ENCODE measurements at places on chromosomes 16 and 17.

DNA sequence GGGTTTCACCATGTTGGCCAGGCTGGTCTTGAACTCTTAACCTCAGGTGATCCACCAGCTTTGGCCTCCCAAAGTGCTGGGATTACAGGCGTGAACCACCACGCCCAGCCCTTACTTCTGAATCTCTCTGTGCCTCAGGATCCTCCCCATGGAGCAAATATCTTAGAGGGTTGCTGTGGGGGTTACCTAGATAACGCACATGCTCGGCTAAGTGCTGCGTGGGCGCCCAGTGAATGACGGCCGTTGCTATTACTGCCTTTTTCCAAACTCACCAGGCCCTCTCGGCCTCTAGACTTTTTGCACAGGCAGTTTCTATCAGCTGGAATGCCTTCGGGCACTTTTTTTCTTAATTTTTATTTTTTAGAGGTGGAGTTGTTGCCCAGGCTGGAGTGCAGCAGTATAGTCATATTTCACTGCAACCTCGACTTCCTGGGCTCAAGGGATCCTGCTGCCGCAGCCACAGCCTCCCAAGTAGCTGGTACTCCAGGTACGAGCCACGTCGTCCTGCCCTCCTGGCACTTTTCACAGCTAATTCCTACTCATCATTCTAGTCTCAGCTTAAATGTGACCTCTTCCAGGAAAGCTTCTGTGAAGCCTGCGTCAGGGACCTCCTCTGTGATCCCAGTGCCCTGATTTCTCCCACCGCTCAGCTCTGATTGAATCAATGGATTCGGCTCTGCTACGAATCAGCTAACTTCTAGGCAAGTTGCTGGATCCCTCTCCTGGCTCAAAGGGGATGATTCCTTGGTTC, 8.6 kb downstream of the CCDC102A start:
- DNase-seq: no peak

DNA sequence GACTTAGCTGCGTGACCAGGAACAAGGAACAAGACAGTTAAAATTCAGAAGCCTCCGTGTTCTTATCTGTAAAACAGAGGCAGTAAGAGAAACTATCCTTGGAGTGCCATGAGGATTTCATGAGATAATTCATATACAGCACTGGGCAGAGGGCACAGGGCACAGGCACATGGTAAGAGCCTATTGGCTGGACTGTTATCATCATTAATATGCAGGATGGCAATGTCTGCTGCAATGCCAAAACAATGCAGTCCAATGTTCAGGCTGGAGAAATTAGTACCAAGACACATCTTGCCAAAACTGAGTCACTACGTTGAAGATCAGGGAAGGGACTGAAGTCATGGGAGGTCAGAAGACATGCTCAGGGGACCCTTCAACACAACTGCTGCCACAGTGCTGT, 13.6 kb downstream of the CDRT4 start:
- no peak for DNase-seq

DNA sequence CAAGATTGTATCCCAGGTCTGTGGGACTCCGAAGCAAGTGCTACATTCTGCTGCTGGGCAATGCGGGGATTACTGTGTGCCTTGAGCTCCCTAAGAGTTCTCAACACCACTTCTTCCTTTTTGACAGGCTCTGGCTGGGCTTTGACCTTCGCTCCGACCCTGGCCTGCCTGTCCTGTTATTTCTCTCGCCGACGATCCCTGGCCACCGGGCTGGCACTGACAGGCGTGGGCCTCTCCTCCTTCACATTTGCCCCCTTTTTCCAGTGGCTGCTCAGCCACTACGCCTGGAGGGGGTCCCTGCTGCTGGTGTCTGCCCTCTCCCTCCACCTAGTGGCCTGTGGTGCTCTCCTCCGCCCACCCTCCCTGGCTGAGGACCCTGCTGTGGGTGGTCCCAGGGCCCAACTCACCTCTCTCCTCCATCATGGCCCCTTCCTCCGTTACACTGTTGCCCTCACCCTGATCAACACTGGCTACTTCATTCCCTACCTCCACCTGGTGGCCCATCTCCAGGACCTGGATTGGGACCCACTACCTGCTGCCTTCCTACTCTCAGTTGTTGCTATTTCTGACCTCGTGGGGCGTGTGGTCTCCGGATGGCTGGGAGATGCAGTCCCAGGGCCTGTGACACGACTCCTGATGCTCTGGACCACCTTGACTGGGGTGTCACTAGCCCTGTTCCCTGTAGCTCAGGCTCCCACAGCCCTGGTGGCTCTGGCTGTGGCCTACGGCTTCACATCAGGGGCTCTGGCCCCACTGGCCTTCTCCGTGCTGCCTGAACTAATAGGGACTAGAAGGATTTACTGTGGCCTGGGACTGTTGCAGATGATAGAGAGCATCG, 2.4 kb downstream of the SLC16A13 start:
- no peak for DNase-seq

DNA sequence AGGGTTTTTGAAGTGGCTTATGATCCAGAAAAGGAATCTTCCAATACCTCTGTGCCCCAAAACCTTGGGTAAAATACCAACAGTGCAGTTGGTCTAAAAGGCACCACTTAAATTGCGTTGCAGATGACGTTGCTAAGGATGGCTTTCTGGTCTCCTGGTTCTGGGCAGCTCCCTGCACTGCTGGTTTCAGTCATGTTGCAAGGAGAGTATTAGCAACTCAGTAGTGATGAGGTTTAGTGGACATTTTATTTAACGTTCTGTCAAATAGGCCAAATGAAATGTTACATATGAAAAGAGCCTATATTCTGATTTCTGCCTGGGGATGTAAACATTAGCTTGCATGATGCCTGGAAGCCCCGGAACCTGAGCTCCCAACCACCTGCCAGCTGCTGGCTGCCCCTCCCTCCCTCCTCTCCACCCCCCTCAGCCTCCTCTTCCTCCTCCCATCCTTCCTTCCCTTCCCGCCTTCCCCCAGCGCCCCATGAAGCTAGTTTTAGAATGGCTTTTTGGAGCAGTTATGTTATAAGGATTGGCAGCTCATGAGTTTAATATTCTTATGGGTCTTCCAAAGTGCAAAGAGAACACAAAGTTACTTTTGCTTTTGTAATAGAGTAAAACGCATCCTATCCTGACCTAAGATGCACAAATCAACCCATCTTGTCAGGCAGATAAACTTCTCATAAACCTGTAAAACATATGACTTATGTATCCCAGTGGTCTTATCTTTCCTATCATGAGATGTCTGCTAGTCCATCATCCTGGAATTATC, 20.7 kb downstream of the CD7 start:
- DNase-seq: no peak

DNA sequence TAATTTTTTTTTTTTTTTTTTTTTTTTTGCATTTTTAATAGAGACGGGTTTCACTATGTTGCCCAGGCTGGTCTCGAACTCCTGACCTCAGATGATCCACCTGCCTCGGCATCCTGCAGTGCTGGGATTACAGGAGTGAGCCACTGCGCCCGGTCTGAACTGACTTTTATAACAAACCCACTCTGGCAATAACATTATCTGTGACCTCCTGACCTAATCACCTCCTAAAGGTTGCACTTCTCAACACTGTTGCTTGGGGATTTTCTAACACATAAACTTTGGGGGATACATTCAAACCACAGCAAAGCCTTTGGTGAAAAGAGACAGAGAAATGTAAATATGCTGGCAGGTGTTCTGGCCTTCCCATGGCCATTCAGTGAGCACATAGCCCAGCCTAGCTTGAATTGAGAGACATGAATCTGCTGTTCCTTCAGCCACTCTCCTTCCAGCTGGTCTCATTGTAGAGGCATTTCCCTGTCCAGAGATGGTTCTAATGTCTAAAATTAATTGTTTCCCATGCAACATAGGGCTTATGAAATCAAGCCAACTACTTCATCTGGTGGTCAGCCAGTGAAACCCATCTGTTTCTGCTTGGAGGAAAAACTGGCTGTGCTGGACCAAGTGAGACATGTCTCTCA, 28.3 kb downstream of the LYRM1 start:
- no peak for DNase-seq

- no peak for DNase-seq
These were observed 41.6 kb downstream of the USP10 start for GRCh38 chr16:84741340-84741830.

- no peak for DNase-seq
These were observed 16.2 kb upstream of the SPNS2 start for GRCh38 chr17:4482338-4483011.

DNA sequence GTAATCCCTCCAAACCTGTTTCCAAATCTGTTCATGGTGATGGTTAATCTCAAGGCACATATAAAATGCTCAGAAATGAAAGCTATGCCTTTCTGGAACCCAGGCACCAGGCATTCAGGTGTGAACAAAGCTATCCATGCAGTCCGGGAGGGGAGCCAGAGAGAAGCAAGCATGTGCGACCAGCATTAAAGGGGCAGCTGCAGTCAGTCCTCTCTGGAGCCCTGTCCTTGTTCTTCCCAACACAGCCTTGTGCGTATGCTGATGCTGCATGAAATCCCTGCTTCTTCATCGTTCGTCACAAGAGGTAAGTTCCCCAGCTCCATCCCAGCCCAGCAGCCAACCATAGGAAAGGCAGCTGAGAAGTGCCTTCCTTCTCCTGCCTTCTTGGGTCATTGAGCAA, 148.7 kb downstream of the GRIN2A start:
- DNase-seq: no peak

DNA sequence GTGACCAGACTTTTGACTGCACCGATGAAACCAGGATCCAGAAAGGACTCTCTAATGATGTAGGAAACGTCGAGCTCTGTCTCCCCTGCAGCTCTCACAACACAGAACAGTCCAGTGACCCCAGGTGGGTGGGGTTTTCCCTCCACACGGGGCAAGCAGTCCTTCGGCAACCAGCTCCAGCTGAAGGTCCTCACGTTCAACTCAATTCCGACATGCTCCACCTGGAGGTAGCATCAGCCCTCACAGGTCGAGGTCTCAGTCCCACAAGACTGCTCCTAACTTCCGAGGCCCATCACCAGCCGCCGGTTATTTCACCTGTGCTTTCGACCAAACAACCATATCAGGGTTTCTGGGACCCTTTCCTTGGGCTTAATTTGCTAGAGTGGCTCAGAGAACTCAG, 28.2 kb downstream of the ITGAE start:
- DNase-seq: no peak

- no peak for DNase-seq
These were observed 5.4 kb downstream of the FSCN2 start for GRCh38 chr17:81533339-81534141.

DNA sequence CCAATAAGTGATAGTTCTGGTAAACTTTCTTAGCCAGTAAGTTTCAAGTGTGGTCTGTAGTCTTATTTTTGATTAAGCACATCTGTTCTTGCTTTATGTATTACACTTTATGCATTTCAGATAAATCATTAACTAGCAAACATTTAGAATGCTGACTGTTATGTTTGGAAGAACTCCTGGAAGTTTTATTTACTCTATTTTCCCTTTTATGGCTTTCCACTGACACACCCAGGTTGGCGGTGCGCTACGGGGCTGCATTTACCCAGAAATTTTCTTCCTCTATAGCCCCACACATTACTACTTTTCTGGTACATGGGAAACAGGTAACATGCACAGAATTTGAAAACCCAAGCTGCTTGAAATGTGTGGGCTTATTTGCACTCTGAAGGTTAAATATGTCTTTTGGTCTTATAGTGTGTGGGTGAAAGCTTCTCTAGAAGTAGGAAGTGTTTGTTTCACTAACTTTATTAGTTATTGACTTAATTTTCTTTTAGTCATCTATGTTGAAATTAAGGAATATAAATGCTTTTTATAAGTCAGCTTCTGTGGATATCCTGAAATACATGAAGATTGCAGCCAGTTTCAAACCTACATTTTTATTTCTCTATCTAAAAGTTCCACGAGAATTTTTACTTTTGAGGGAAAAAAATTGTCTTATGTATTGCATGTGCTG, 203.7 kb downstream of the PHKB start:
- no peak for DNase-seq

DNA sequence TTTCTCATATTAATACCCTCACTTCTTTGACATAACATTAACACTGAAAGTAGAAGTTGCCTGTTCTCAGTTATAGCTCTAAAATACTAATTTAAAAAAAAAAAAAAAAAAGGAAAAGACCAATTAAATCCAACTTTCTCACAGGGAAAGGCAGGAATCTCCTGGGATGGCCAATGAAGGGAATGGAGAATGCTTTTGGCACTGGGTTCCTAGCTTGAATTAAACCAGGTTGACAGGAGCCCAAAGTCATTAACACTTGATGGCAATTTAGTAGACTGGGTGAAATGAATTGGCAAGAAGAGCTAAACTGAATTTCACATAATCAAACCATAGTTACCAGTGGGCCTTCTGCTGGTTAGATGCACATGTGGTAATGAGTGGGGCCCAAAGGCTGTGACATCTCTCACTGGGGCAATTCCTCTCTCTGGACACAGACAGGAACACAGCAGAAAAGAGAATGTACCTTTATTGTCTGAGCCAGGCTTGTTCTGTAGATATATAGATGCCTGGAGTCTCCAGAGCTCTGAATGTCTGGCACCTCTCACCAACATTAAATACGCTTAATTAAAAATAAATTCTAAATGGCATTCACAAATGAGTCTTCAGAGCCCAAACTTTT, 37.6 kb downstream of the NXPH3 start:
- DNase-seq: no peak

GRCh38 chr16:87715658-87716057, 50.1 kb downstream of the KLHDC4 start:
- DNase-seq: no peak

GRCh38 chr17:49851387-49852291, 3.8 kb upstream of the TAC4 start:
- DNase-seq: peak; percentile 48

- no peak for DNase-seq
These were observed 133.5 kb downstream of the BRIP1 start for GRCh38 chr17:61729690-61730268.

DNA sequence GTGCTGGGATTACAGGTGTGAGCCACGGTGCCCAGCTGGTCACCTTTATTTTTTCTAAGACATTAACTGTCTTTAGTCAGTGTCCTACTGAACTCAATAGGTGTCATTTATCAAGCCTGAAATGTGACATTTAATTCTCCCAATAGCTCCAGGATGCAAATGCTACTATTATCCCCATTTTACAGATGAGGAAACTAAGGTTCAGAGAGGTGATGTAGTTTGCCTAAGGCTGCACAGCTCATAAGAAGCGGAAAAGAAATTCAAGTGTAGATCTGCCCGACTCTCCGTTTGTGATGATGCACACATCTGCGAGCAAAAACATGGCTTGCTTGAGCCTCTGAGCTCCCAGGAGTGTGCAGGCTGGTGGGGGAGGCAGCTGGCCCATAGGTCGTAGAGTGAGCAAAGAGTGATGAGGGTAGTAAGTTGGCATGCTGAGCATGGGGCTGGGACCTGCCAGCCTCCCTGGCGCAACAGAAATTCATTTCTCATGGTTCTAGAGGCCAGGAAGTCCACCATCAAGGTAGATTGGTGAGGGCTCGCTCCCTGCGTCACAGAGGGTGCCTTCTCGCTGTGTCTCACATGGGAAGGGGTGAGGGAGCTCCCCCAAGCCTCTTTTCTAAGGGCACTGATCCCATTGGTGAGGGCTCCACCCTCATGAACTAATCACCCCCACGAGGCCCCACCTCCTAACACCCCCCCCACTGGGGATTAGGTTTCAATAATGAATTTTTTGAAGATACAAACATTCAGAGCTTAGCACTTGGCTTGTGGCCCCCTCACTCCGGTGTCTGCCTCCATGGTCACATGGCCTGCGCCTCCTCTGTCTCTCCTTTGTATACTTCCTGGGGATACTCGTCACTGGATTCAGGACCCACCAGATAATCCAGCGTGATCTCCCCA, 141.5 kb upstream of the PLCG2 start:
- no peak for DNase-seq
